ENCODE measurements at places on chromosomes 4 and X.

GRCh38 chr4:7609316-7609715 lies 174.6 kb upstream of the PSAPL1 start:
- no peaks in the 10 kb centered on the region for H3K36me3 ChIP-seq
- no peak overlapping the region for H3K4me3 ChIP-seq
- no peaks in the 10 kb centered on the region for H3K27me3 ChIP-seq
- no peak for DNase-seq
- no peaks in the 10 kb centered on the region for H3K4me1 ChIP-seq

DNA sequence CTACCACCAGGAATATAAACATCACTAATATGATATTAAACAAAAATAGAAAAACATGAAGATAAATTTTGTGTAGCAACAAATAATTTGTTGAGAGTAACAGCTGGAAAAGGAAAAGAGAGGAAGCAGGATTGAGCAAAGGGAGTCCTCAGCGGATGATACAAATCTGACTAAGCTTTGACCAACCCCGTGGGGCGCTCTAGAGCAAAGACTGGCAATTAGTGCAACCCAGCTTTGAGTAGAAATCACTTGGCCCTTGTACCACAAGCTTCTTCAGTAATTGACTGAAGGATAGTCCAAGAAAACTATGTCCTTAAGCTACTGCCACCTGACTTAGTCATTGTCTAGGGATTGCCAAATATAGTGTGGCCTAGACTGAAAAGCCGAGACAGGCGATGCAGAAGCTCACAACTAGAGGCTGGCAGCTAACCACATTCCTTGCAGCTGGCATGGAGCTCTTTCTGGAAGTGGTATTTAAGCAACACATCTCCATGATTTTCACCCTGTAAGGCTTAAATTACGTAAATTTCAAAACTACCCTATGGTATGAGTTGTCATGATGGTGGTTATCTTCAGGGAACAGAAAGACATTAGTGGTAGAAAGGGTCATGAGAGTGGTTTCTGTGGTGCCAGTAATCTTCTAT lies 396.0 kb downstream of the PDGFC start:
- DNase-seq, result no peak
- no peak overlapping the region for H3K4me3 ChIP-seq
- H3K27me3 ChIP-seq, result no peaks in the 10 kb centered on the region
- H3K27ac ChIP-seq, result no peak overlapping the region

DNA sequence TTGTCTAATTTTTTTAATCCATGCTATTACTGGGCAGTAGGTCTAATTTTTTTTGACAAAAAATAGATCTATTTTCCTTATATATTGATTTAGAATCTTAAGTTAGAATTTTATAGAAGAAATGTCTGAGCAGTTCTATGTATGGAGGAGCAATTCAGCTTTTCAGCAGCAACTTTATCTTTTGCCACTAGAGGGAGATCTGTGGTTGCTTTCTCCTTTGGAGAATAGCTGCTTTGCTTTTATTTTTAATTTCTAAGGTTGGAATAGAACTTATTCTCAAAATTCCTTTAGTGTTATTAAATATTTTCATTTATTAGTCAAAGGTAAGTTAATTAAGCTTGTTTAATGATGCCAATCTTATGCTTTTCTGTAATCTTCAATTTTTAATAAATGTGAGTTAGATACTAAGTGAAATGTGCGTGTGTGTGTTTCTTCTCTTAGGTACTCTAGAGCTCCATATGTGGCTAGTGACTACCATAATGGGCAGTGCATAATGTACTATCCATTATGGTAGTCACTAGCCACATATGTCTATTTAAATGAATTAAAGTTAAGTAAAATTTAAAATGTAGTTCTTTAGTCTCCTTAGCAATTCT lies 29.3 kb downstream of the FAM199X start:
- no peaks in the 10 kb centered on the region for H3K4me1 ChIP-seq
- H3K4me3 ChIP-seq, result no peak overlapping the region
- no peaks in the 10 kb centered on the region for H3K27me3 ChIP-seq
- H3K36me3 ChIP-seq, result no peaks in the 10 kb centered on the region
- no peak for DNase-seq

- H3K36me3 ChIP-seq, result no peaks in the 10 kb centered on the region
- H3K4me3 ChIP-seq, result no peak overlapping the region
- no peaks in the 10 kb centered on the region for H3K27me3 ChIP-seq
- no peak overlapping the region for H3K27ac ChIP-seq
- no peak for DNase-seq
Measured at GRCh38 chrX:129649268-129650182, 5.2 kb downstream of the APLN start.

- H3K4me1 ChIP-seq, result no peaks in the 10 kb centered on the region
- DNase-seq, result no peak
- no peak overlapping the region for H3K27ac ChIP-seq
- no peak overlapping the region for H3K4me3 ChIP-seq
- H3K27me3 ChIP-seq, result no peaks in the 10 kb centered on the region
Measured at GRCh38 chr4:92012899-92013867, 290.6 kb upstream of the GRID2 start.

- no peaks in the 10 kb centered on the region for H3K27me3 ChIP-seq
- no peak for DNase-seq
- no peaks in the 10 kb centered on the region for H3K4me1 ChIP-seq
- H3K4me3 ChIP-seq, result no peak overlapping the region
- no peaks in the 10 kb centered on the region for H3K36me3 ChIP-seq
- no peak overlapping the region for H3K27ac ChIP-seq
Measured at GRCh38 chrX:133045986-133046385, 50.9 kb downstream of the USP26 start.

- H3K4me1 ChIP-seq, result no peaks in the 10 kb centered on the region
- no peaks in the 10 kb centered on the region for H3K27me3 ChIP-seq
Measured at GRCh38 chr4:172680691-172681090, 487.9 kb upstream of the GALNT7 start.

- H3K36me3 ChIP-seq, result no peaks in the 10 kb centered on the region
- no peak overlapping the region for H3K27ac ChIP-seq
- H3K4me3 ChIP-seq, result no peak overlapping the region
Measured at GRCh38 chr4:16019649-16020048, 56.7 kb upstream of the FGFBP2 start.

DNA sequence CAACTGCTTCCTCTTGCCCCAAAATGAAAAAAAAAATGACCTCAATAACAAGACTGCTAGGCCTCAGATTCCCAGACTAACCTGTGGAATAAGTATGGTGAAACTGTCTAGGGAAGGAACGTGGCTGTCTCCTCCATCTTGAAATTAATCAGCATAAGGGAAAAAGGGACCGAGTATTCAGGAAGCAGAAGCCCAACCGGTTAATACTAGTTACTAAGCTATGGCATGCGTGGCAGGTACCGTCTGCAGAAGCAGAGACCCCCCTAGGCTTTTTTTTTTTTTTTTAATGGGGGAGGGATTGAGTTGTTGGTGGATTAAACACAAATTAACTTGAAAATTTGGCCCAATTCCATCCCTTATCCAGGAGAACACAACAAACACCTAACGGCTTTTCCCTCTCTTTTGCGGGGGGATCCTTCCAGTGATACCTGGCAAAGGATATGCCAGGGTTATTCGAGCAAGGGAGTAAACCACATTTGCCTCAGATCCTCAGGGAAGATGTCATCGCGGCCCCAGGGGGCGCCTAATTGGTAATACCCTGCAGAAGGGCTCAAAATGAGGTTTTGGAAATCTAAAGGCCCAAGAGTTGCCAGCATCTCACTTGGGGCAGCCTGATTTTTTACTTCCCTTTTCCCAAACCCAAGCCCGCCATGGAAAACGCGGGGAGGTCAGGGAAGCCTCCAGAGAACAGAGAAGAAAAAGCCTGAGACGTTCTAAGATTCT lies 893 bp downstream of the RLIM start:
- H3K27me3 ChIP-seq, result no peaks in the 10 kb centered on the region
- H3K4me3 ChIP-seq, result peak overlapping the region; percentile 87
- peaks cover 4% of the 10 kb centered on the region for H3K36me3 ChIP-seq
- no peak for DNase-seq

DNA sequence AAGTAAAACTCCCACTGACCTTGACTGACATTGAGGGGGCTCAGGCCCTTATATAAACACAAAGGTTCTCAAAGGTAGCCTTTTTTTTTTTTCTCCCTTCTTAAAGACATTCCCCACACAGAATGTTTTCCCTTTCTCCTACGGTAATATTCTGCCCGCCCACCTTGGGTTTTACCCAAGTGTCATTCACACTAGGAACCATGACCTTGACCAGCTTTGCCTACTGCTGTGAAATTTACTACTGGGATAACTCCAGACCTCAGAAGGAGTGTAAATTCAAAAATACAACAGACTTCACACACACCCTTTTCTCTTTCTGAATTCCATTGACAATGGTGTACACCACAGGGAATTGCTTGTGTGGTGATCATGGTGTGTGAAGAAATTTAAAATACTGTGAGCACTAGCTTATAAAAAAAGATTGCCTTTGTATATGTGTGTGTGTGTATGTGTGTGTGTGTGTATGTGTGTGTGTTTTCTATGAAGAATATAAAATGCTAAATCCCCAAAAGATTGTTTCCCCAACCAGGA lies 589.5 kb upstream of the FTHL17 start:
- no peaks in the 10 kb centered on the region for H3K4me1 ChIP-seq
- H3K27ac ChIP-seq, result no peak overlapping the region
- DNase-seq, result no peak
- no peak overlapping the region for H3K4me3 ChIP-seq
- H3K27me3 ChIP-seq, result no peaks in the 10 kb centered on the region

DNA sequence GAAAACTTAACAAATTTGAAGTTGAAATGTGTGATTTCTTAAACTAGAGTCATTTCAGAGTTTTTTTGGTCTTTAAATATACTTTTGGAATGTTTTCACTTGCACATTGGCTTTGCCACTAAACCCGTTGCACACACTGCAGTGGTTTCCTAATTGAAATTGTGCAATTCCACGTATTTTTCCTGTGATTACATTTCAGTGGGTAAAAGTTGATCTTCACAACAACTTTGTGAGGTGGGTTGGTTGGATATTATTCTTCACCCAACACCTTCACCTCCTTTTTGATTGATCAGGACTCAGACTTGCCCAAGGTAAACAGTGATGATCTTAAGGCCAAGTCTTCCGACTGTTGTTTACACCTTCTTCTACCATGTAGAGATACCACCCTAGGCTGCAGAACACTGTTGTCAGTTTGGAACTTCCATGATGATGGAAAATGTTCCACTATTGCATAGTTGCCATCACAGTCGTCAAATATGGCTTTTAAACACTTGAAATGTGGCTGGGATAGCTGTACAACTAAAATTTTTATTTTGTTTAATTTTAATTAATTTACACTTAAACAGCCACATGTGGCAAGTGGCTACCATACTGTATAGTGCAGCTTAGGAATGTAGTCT lies 13.7 kb downstream of the SEPTIN11 start:
- no peak overlapping the region for H3K27ac ChIP-seq
- peaks cover 22% of the 10 kb centered on the region for H3K4me1 ChIP-seq
- DNase-seq, result no peak
- no peak overlapping the region for H3K4me3 ChIP-seq
- H3K27me3 ChIP-seq, result no peaks in the 10 kb centered on the region

DNA sequence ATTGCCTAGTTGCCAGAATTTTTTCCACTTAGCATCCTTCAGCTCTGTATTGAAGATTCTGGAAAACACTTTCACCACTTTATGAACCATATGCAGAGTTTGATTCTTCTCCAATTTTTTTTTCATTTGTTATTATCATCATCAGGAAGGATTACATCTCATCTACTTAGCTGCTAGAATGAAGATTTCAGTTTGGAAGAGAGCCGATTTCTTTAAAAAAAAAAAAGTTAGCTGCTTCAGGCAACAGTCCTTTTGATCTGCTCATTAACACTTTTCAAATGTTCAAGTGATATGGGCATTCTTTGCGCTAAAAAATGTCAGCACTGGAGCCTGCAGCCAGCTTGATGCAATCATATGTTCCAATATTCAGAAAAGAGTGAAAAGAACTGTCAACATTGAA lies 76.2 kb downstream of the ANTXR2 start:
- DNase-seq, result no peak
- H3K4me3 ChIP-seq, result no peak overlapping the region
- no peak overlapping the region for H3K27ac ChIP-seq
- H3K36me3 ChIP-seq, result no peaks in the 10 kb centered on the region

DNA sequence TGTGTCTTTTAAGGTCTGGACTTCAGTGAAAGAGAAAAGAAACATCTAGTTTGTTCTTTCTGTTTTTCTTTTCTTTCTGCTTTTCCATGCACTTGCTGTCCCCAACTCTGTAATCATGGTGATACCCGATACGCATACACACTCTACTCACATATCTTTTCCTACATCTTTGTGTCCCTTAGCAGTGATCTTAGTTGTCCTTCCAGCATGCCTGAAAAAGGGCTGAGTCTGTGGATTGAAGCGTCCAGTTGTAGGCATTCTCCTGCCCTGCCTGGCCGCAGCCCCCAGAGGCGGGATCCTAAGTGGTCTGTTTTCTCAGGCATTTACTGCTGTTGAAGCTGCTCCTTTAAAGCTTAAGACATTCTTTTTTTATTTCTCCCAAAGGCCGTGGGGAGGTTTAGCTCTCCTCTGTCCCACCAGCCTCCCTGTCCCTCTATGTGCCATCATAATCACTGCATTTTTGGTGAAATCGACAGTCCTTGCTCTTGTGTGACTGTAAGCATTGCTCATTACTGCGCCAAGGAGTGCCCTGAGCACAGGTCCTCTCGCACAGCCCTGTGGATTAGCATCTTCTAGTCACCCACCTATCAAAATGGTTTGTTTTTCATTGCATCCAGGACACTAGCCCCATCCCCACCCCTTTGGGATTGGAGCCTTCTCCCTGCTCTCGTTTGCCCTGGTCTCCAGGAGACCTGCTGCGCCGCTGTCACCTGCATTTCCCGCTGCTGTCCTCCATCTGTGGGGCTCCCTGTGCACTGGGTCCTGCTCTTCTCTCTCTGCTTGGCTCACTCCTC lies 4.4 kb downstream of the RGS12 start:
- H3K27me3 ChIP-seq, result no peaks in the 10 kb centered on the region
- no peak overlapping the region for H3K4me3 ChIP-seq
- no peak overlapping the region for H3K27ac ChIP-seq
- no peaks in the 10 kb centered on the region for H3K36me3 ChIP-seq
- DNase-seq, result no peak

DNA sequence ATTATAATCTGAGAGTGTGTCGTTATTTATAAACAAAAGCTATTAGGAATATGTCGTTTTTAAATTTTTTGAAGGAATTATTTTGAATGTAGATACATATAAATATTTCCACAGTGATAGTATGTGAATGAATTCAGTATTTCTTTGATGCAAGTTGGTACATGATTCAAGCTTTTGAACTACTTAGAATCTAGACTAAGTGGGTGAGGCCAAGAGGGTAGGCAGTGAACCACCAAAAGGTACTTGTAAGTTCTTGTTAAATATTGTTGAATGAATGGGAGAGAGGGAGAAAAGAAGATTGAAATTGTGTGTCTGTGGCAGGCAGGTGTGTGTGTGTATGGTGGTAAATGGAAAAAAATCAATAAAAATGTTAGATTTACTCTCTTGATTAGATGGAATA lies 69.6 kb downstream of the ARFIP1 start:
- DNase-seq, result no peak
- no peaks in the 10 kb centered on the region for H3K27me3 ChIP-seq

All from thoracic aorta (tissue), 2 donors.